EL (cell line): ENCODE measurements at places on chromosomes 3 and 15.

- DNase-seq = no peak
Observed at GRCh38 chr3:32186876-32187275, 51.6 kb upstream of the CMTM8 start.

GRCh38 chr3:44890852-44891251 is 16.4 kb downstream of the TGM4 start:
- DNase-seq = no peak

DNA sequence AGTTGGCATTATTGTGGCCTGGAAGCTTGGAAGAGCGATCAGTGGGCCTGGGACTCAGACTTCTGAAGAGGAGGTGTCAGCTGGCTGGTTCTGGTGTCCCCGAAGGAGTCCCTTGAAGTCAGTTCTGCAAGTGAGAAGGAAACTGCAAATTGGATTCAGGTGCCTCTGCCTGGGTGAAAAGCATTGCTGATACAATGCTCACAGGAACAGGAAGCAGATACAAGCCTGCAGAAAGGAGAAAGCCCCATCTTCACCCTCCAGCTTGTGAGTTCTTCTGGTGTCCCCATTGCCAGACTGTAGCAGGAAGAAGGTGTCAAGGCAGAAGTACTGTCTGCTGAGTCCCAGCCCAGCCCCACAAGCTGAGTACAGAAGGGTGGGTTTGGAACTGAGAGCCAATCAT is 271.3 kb downstream of the PLOD2 start:
- DNase-seq = no peak

DNA sequence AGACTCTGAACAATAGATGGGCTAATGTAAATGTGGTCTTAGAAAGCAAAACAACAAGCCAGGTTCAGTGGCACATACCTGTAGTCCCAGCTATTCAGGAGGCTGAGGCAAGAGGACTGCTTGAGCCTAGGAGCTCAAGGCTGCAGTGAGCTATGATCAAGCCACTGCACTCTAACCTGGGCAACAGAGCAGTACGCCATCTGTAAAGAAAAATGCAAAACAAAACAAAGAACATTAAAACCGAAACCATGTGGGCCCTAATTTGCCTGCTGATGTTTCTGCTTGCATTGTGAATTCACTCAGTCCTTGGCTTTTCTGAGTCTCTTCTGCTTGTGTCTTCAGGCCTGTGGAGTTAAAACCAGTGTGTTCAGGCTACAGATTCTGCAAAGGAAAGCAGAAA is 56.7 kb downstream of the CCNL1 start:
- DNase-seq = no peak

GRCh38 chr3:43326891-43327581 is 40.7 kb downstream of the SNRK start:
- no peak for DNase-seq

DNA sequence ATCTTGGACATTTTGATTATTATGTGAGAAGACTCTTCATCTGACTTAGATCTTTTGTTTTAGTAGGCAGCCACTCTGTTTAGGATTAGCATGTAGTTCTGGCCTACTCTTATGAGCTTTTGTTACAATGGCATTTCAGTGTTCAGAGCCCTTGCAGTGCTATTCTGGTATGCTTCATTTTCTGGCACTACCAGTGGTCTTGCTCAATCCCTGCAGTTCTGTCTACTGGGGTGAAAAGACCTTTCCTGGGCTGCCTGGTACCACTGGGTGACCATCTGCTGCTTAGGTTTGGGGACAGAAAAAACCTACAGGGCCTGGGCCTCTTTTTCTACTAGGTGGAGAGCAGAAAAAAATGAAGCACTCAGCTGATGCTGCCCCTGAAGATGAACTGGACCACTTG is 42.5 kb downstream of the IL16 start:
- no peak for DNase-seq

GRCh38 chr3:195173657-195174056 is 97.3 kb downstream of the XXYLT1 start:
- DNase-seq = no peak

DNA sequence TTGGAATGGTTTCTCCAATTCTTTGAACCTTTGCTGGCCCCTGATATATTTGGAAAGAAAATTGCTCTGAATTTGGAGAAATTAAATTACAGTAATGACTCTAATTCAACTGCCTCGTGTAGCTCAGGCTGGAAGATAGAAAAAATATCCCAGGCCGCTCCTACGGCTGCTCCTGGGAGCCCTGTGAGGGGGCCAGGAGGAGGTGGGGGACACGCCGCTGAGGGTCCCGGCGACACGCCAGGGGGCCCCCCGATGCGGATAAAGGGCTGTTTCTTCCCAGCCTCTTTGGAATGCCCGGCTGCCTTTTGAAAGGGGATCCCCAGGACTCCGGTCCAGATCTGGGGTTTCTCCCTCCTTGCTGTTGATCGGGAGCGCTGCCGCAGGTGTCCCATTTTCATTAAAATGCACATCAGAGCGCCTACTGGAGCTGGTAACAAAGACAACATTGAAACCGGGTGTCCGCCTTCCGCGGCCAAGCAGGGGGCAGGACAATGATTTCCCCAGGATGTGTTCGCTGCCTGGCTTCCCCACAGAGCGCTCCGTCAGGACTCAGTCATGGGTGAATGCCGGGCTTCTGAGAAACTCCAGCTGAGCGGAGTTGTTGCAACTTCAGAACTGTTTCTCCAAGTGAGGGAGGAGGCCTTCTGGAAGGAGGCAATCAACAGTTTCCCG is 200.1 kb upstream of the KBTBD8 start:
- DNase-seq = no peak

- DNase-seq = peak; percentile 45
Observed at GRCh38 chr3:64104691-64105111, 81.4 kb upstream of the PSMD6 start.

GRCh38 chr3:10758304-10759037 is 57.6 kb upstream of the SLC6A11 start:
- DNase-seq = peak; percentile 61

DNA sequence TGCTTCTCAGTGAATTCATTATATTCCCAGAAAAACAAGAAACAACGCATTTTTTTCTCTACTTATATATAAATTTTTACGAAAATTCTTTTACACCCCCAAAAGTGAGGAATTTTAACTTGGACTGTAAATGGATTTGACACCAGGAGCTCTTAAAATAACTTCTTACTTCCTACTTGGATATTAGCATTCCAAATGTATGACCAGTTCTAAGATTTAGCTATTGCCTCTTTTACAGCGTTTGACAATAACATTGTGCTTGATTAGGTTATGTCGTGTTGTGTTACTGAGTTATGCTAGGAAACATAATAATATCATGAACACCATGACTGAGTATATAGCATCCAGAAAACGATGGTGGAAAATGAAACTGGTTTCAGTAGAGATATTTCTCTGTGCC is 177.0 kb downstream of the CNTN6 start:
- DNase-seq = no peak

DNA sequence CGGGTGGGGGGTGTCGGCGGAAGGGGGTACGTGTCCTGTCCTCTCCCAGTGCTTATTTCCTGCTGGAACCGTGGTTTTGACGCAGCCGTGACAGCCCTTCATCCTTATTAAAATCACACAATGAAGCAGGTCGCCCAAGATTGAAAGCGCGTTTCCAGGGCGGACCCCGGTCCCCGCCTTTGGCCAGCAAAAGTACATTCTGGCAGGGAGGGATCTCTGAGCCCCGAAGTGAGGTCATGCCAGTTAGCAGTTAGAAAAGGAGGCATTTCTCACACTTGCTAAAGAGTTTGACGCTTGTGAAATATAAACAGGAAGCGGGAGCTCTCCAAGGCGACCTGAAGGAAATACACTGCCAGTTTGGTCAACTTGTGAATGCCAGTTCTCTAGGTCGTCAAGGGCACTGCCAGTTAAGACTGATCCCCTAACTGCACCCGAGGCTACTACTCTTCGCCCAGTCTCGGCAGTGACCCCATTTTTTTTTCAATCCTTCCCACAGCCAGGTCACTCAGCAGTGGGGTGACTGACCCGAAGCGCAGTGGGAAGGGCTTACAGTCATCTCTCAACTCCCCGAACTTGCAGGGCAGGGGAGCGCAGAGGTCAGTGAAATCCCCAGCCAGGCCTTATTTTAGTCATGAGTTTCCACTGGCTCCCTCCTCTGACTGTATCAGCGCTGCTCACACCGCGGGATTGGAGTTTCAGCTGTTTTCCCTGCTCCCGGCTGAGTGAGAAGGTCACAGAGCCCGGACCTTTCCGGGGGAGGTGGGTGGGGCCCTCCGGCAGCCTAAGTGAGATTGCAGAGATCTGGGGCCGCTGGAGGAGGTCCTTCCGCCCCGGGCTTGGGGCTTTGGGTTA is 2.0 kb upstream of the BHLHE40 start:
- peak; percentile 80 for DNase-seq

DNA sequence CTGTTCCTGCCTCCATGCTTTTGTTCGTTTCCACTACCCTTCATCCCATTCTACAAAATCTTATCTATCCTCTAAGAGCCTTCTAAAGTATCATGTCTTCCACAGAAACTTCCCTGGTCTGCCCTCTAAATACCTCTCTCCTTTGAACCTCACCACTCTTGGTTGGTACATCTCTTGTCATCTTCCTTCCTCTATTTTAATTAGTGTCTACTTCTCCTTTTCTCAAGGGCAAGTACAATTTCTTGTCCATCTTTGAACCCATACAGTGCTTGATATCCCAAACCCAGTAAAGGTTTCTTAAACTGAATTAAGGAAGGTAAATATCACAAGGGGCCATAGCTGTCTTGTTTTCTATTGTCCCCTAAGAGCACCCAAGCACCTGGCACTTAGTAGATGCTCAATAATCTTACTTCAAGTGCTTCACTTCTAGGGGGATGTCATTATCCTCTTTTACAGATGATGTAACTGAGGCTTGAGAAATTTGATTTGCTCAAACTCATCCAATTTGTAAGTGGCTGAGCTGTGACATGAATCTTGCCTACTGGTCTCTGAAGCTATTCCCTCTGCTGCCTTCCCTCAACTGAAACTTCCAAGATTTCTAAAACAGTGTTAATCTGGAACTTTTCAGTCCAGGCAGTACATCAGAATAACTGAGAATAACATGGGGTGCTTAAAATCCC is 2.6 kb upstream of the DAPK2 start:
- no peak for DNase-seq

DNA sequence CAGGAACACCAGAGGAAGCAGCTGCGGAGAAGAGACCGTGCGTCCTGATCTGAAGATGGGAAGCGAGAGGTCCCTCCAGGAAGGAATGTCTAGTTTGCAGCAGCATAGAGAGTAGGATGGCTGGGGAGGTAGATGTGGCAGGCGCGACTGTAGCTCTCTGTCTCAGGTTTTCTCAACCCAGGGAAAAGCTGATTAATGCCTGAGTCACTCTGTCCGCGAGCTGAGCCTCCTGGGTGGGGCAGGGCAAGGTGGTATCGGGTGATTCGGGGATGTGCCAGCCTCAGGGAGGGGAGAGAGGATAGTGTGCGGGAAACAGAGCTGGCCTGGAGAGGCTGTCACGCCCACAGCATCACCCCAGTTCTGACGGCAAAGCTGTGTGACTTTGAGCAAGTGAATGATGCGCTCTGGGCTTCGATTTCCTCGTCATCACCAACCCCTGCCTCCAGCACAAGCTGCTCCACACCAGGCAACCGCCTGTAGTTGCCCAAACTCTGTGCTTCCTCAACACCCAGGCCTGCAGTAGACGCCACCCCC is 28.4 kb downstream of the CPN2 start:
- DNase-seq = peak; percentile 79

- DNase-seq = no peak
Observed at GRCh38 chr3:131260525-131260924, 121.0 kb upstream of the NUDT16 start.

DNA sequence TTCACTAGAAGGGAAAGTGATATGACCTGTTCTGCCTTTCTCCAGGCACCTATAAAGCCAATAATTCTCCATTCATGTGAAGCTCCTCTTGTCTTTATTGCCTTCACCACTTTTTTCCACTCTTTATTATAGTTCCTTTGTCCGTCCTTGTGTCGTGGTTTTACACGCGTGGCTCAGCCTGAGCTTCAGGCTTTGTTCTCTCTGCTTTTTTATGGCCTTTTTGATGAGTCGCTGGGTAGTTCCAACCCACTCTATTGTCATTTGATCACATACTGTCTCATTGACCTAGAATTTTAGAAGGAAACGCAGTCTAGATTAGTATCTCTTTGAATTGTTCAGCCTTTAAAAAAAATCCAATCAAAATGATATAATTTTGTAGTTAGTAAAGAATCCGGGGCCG is 403.2 kb downstream of the PTPRG start:
- no peak for DNase-seq

DNA sequence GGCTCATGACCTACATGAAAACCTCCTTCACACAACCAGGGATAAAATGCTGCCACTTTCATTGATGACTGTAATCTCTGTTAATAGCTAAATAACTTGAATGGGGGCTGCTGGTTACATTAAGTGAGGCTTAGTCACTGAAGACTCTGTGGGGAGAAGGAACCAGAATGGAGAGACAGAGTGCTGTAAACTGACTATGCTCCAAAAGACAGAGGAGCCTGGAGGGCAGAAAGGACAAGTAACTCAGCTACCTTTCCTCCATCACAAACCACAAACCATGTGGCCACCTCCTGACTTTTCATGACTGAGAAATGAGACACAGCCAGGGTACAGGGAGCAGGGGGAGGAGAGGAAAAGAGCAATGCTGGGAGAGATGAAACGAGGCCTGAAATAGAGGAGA is 97.1 kb upstream of the TRIM42 start:
- DNase-seq = no peak

DNA sequence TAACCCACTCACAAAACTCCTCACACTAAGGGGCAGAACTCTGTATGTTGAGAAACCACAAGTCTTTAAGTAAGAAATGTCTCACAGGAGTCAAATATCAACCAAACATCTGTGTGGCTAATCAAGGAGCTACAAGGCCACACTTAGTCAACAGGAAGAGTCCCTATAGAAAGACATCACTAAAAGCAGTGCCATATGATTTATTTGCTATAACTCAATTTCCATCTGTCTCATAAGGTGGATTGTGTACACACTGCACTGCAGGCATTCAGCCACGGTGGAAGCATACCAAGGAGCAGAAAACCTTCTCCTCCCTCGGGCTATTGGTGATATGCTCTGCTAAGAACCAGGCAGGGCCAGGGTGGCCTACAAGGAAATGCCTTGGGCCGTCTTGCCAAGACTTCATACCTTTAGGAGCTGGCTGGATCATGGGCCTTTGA is 197.6 kb upstream of the CFAP20DC start:
- DNase-seq = no peak

- no peak for DNase-seq
Observed at GRCh38 chr15:76153241-76154197, 93.7 kb downstream of the TMEM266 start.

GRCh38 chr15:51312166-51313073 is 26.0 kb downstream of the CYP19A1 start:
- no peak for DNase-seq

GRCh38 chr3:65538101-65538500 is 500.6 kb downstream of the MAGI1 start:
- peak; percentile 16 for DNase-seq

- no peak for DNase-seq
Observed at GRCh38 chr3:33064929-33065328, 32.0 kb downstream of the GLB1 start.
